Activated CD4-positive, alpha-beta T cell treated with anti-CD3 and anti-CD28 coated beads, Interleukin-2, Interleukin-6, amounts not matched to agents 100 ng/mL and 50 ng/mL, durations not matched to agents 16 hours and 8 hours (primary cell): ENCODE measurements at places on chromosomes 16 and 17.
A peak's percentile ranks its signal among the peaks of the same experiment; 100 is the strongest.

GRCh38 chr16:73216932-73217331 lies 169.0 kb upstream of the ZFHX3 start:
- DNase-seq, result no peak

GRCh38 chr16:70650216-70650615 lies 3.9 kb downstream of the IL34 start:
- DNase-seq, result no peak

DNA sequence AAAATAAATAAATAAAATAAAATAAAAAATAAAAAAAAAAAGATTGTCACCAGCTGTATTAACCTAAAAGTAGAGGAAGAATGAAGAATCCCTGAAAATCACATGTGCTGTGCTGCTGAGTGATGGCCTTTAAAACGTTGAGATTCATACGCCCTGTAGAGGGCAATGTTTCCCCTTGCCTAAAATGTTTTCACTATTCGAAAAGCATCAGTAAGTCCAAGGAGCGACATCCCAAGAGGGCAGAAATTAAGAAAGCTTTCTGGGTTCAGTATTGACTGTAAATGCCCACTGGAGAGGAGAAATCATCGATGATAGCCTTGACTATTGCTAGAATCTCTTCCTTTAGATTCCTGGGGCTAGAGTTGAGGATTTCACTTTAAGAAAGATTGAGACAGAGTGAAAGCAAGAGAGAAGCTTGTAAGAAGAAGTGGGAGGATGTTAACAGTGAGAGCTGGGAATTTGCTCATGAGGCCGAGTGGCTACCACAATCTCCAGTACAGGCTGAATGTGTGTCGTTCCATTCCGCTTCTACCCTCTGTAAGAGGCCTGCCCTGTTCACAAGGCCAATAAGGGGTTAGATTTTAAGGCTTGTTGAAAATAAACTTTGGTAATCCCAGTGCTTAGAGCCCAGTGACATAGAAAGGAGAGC lies 170.8 kb upstream of the FAM20A start:
- peak; percentile 18 for DNase-seq

- DNase-seq, result no peak
Measured at GRCh38 chr17:35519439-35519838, 18.0 kb downstream of the SLFN12L start.

- DNase-seq, result no peak
Measured at GRCh38 chr17:72494566-72494965, 373.7 kb downstream of the SOX9 start.

DNA sequence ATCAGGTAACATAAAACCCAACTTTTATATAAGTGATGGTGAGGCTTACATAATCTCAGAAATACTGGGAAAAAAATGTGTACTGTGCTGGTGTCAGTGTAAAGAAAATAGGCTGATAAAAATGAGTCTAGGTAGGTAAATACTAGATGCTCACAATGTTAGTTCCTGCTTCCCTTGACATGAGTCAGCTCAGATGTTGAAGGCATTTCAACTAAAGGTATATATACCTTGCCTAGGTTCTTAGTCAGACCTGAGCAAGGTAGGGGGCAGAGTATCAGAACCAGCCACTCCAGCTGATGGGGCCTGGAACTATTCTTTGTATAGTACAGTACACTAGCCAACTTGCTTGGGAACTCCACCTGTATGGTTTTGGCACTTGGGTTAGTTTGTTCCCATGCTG lies 51.0 kb upstream of the CA10 start:
- no peak for DNase-seq

GRCh38 chr16:77306075-77306474 lies 106.9 kb downstream of the SYCE1L start:
- no peak for DNase-seq

GRCh38 chr17:50052822-50053653 lies 2.9 kb upstream of the ITGA3 start:
- no peak for DNase-seq

- DNase-seq, result no peak
Measured at GRCh38 chr16:22751685-22752084, 62.3 kb upstream of the HS3ST2 start.

GRCh38 chr17:46771561-46772474 lies 46.7 kb downstream of the WNT3 start:
- DNase-seq, result peak; percentile 11

- no peak for DNase-seq
Measured at GRCh38 chr16:53507464-53508179, 4.6 kb upstream of the AKTIP start.

DNA sequence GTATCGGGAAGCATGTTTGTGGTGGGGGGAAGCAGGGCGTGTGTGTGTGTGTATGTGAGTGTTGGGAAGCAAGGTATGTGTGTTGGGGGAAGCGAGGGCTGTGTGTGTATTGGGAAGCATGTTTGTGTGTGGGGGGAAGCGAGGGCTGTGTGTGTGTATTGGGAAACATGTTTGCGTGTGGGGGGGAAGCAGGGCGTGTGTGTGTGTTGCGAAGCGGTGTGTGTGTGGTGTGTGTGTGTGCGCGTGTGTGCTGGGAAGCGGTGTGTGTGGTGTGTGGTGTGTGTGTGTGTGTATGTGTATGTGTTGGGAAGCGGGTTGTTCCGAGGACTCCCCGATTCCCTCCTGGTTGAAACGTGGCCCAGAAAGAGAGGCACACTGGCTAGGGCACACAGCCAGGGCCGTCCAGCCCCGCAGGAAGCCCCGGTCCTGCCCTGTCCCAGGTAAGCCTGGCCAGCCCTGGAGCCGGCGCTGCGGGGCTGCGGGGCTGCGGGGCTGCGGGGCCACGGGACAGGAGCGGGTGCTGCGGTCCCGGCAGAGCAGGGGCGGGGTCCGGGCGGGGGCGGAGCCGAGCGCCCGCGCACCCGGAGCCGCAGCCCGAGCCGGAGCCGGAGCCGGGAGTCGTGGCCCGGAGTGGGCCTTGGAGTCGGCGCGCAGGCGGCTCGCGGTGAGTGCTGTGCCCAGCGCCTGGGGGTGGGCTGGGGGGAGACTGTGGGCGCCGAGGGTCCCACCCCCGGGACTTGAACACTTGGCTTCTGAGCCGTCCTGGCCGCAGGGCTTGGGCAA lies at the start of gene NOD2:
Gene NOD2 (plus strand): TSS at position 608 of the 783 bp plus-strand sequence. CDS start 5,890 bp downstream, outside the sequence.
- peak; percentile 38 for DNase-seq

- DNase-seq, result no peak
Measured at GRCh38 chr17:39928858-39929645, 1.5 kb downstream of the LRRC3C start.

- no peak for DNase-seq
Measured at GRCh38 chr17:80393241-80393890, 21.6 kb upstream of the ENDOV start.

- DNase-seq, result no peak
Measured at GRCh38 chr17:7550344-7550743, 1.5 kb downstream of the TNFSF12 start.

DNA sequence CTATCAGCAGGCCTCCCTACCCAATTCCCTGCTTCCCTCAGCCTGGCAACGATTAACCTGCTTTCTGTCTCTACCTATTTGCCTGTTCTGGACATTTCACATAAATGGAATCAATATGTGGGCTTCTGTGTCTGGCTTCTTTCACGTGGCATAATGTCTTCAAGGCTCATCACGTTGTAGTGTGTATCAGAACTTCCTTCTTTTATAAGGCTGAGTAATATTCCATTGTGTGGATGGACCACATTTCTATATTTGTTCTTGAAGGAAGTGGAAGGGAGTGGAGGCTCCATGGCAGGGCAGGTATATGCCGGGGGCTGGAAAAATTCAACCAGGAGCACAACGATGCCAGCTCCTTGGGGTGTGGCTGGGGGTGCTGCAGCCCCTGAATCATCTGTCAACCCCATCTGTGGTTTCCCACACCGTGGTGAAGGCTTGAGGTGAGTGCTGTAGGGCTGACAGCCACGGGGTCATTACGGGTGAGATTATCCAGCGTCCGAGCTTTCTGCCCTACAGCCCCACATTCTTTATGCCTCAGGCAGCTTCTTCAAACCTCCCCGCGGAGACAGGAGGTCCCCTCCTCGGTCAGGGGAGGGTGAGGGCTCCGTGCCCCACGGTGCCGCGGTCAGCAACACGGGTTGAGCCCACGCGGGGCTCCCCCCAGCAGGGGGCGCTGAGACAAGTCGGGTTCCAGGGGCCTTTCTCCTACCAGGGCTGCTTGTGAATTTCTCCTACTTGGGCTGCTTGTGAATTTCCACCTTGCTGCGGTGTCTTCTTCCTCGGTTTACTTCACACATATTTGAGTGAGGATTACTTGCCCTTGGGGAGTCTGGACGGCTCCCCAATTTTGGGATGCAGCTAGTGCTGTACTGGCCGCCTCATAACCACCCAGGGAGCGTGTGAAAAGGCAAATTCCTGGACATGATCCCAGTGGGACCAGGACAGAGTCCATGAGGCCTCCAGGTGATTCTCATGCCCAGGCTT lies 18.3 kb upstream of the WFIKKN2 start:
- peak; percentile 68 for DNase-seq

DNA sequence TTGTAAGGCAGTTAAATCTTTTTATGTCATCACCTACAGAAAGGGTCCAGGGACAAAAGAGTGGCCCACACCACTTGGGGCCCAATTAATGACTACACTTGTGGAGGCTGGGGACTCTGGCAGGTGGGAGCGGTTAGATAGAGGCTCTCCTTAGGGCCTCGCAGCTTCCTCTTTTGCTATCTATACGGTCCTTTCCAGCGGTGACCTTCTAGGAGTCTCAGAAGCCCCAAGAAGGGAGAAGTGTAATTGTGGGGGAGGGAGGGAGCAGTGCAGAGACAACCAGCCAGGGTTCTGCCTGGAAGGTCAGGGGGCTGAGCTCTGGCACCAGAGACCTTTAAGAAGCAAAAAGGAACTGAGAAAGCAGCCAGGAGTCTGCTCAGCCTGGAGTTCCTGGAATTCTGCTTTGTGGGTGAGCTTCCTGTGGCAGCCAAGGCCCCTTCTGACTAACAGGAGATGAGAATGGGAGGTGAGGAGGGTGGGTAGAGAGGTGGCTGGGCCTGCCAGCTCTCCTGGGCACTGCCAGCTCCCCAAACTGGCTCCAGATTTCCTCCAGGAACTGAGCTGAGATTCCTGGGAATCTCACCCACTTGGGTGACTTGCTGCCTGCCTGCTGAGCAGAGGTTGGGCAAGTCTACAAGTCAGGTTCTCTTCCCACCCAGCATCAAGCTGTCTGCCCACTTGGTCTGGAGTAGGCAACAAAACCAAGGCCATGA lies 16.3 kb upstream of the MAP3K14 start:
- DNase-seq, result no peak

DNA sequence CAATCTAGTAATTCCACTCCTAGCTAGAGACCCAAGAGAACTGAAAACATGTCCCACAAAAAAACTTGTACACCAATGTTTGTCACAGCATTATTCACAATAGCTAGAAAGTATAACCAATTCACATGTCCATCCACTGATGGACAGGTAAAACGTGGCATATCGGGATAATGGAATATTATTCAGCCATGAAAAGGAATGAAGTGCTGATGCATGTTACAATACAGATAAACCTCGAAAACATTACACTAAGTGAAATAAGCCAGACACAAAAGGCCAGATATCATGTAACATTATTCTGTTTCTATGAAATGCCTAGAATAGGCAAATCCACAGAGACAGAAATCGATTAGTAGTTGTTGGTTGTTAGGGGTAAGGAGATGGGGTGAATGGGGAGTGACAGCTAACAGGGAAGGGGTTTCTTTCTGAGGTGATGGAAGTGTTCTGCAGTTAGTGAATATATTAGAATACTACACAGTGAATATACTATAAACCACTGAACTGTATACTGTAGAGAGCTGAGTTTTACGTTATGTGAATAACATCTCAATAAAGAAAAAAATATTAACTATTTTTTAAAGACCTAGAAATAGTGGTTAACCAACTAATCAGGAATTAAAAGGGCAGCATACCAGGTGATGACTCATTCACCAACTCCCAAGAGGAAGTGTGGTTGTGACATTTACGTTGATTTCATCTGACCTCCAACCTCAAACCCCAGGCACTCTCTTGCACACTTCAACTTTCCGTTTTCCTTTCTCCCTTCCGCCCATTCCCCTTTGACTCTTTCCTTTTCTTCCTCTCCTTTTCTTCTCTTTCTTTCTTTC lies 48.6 kb downstream of the GAS7 start:
- DNase-seq, result peak; percentile 44

GRCh38 chr17:2110436-2110835 lies 55.5 kb downstream of the HIC1 start:
- no peak for DNase-seq

GRCh38 chr17:75341784-75342486 lies 52.7 kb upstream of the SLC25A19 start:
- no peak for DNase-seq

DNA sequence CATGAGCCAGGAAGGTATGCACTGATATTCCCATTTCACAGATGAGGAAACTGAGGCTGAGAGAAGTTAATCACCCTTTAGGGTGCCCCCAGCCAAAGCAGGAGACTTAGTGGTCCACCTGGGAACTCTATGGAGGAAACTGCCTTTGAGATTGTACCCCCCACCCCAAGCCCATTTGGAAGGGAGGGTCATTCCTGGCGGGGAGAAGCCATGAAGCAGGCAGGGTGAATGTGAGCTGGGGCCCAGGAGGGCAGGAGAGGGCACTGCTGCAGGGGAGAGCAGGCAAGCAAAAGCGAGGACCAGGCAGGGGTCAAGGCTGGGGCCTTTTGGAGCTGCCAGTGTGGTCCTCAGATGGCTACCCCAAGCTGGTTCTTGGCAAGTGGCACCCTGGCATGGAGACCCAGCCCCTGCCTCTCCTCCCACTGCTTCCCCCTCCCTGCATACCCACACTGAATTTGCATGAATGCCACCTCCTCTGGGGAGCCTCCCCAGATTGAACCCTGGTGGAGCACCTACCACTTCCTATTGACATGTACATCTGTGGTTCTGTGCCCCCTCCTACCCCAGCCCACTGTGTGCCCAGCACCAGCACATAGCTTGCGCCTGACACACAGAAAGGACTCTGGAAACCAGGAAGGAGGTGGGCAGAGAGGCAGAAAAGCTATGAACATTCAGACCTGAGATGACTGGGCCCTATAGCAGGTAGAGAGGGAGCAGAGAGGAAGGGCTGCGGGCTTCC lies 965 bp upstream of the TMC6 start:
- DNase-seq, result peak; percentile 67

DNA sequence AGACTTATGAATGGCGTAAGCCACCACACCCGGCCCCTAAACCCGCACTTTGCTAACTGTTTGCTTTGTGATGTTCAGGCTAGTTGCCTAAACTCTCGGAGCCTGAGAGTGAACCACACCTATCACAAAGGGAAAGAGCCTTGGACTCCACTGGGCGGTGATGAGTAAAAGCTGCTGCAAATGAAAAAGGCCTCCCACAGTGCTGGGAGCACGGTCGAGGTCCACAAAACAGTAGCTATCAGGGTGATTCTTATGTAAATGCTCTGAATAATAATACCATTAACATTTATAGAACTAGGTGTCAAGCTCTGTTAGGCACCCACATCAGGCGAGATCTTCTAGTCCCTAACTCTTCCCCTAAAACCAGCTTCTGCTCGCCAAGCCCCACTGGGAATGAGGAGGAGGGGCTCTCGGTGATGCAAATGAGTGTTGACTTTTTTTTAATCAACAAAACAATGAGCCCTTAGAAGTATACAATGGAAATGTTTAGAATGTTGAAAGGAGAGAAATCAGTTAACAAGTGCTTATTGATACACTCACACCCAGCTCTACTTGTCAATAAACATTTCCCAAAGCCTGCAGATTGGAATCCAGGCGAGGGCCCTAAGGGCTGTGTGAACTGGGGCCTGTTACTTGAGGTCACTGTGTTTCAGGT lies 19.8 kb downstream of the FBRS start:
- DNase-seq, result no peak

GRCh38 chr17:10614536-10615155 lies 42.5 kb downstream of the MYH3 start:
- peak; percentile 46 for DNase-seq
